ENCODE measurements at places on chromosomes 5 and 9. TPM values are rescaled to one million over a fixed set of nuclear protein-coding genes. Genes with fewer than 3 reads are reported as not detected.

DNA sequence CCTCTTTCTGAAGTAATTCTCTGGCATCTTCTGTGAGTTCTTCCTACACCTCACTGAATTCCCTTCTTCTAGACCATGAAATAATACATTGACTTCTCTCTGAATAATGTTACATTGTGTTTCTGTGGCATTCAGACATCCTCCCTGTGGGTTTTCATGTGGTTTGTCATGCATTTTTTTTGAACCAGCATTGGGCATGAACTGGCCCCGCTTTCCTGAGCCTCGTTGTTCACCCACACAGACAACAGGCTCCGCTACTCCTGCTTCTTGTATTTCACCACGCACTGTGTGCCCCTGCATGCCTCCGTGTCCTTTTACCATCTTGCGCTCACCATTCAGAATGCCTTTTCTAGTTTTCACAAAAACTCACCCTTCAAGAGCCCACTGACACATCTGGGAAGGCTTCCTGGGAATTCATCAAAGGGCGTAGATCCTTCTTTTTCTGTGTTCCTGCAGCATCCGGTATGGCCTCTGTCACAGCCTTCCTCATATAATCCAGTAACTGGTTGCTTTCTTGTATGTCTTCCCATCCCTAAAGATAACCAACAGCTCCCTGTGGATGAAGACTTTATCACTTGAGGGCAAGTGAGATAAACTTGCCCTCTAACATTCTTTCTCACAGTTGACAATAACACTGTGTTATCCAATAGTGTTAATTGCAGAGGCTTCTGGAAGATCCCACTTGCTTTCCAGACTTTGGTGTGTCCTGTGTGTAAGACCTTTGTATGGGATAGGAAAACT lies 51.5 kb upstream of the ADAMTSL1 start:
- no peak for DNase-seq

GRCh38 chr5:140574165-140574564 lies 9.5 kb downstream of the SLC35A4 start:
- DNase-seq, result no peak

DNA sequence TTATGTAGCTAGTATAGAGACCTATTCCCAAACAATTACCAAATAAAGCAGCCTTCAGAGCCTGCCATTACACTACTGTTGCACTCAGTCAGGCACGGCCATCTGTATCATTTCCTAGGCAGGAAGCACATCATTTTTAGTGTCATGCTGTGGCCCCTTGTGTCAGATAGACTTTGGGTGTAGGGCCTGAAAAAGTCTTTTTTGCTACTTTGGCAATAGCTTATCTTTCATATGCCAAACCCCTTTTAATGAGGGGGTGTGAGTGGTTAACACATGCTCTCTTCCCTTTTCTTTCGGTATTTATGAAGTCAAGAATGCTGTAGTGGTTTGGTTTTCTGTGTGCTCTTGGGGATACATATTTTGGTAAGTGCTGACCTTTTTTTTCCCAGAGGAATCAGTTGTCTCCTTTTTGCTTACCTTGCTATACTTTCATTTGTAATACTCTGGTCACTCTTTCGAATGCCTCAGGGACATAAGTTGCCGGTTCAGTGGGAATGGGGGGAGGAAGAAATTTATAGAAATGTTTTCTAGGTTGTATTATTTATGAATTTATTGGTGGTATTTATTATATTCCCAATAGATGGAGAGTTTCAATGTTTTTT lies 209.8 kb downstream of the CSNK1G3 start:
- DNase-seq, result no peak

GRCh38 chr5:181069767-181070491 lies 29.9 kb downstream of the BTNL9 start:
- no peak for DNase-seq

DNA sequence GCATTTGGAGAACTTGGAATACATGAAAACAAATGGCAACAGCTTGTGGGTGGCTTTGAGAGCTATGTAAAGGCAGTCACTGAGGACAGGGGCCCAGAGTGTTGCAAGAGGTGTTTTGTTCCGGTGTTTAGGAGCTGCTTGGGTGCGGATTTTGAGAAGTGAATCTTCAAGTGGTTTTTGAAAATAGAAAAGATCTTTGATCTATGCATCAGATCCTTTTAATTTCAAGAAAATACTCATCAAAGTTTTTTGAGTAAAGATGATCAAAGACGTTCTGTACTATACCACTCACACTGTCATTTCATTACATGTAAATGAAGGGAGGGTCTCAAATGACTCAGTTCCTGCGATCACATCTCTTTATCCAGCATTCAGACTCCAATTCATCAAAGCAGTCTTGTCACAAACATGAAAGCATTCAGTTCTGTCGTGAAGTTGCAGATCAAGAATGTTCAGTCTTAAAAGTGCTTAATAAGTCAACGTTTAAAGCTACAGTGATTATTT lies 112.5 kb downstream of the WDR41 start:
- DNase-seq, result no peak

- no peak for DNase-seq
These were observed 46.7 kb upstream of the TBC1D2 start for GRCh38 chr9:98302150-98302549.

DNA sequence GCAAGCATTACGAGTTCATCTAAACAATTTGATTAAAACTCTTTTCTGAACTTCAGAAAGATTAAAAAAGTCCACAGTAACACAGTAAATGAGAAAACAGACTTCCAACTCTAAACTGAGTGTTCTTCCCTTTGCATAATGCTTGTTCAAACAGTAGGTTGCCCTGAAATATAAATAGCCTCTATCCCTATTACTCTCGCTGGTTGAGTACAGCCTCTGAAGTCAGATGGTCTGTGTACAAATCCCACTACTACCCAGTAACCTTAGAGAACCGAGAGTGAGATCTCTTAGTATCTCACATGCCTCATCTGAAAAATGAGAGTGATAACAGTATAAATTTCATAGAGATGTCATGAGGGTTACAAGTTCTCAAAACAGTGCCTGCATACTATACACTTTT lies 591.6 kb downstream of the CAAP1 start:
- DNase-seq, result no peak

- DNase-seq, result no peak
These were observed 10.0 kb upstream of the AGPAT2 start for GRCh38 chr9:136697146-136697820.

GRCh38 chr9:87039809-87040392 lies 92.6 kb upstream of the GAS1 start:
- no peak for DNase-seq

Gene HACD4
- total RNA-seq, result 4.1 TPM

Gene GZMA
- 2.1 TPM for total RNA-seq

Gene GCNT1
- 9.9 TPM for total RNA-seq

Gene RGS3
- total RNA-seq, result 57.9 TPM
